ENCODE measurements at places on chromosomes 16 and 17. TPM values are rescaled to one million over a fixed set of nuclear protein-coding genes. Genes with fewer than 3 reads are reported as not detected.

DNA sequence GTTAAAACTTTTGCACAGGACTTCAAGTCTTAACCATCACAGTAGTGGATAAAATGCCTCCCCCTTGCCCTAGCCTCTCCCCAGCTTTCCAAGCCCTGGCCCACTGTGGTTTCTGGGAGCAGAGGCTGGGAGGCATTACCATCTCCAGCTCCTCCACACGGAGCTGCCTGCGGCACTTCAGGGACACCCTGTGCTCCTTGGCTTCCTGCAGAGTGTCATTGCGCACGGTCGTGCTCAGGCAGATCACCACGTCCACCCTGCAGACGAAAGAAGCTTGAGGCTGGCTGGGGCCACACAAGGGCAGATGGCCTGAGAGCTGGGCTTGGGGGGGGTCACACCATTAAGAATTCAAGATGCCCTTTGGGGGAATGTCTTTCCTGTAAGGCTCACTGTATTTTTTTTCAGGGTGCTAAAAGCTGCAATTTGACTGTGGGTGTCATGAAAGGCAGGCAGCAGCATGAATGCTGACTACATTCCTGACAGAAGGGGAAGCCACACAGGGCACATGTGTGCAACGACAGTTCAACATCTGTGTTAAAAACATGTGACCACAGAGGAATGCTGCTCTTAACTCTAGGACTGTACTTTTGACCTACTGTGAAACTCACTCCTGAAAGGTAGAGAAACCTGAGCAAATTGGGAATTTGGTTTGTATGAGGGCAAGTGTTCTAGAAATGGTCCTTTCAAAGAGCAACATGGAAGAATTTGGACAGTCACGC lies 47.7 kb upstream of the CLEC18B start:
- no peak overlapping the region for H3K27ac ChIP-seq
- no peak for DNase-seq
- no peaks in the 10 kb centered on the region for H3K27me3 ChIP-seq

Gene OR1F1
- not detected for total RNA-seq

- peak overlapping the region; percentile 33 for H3K27ac ChIP-seq
- no peak overlapping the region for H3K4me3 ChIP-seq
- DNase-seq = peak; percentile 19
- peaks cover 22% of the 10 kb centered on the region for H3K36me3 ChIP-seq
- H3K27me3 ChIP-seq = no peaks in the 10 kb centered on the region
Measured at GRCh38 chr17:76274112-76274956, 9.2 kb downstream of the UBALD2 start.

DNA sequence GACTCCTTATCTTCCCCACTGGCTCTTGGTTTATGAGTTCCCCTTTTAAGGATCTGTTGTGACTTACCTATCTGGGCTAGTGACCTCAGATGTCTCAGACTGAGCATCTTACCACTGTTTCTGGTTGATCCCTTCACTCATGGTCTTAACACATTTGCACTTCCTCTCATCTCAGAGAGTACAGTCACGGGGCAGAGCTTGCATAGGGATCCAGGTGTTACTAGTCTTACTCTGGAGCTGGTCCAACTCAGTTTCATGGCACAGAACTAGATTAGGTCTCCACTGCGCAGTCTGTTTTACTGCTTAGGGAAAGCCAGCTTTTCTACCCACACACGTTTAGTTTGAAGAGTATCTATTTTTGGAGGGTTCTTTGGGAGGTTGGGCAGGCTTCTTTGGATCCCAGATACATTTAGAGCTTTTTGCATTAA lies 10.2 kb downstream of the GABARAPL2 start:
- H3K36me3 ChIP-seq = peaks cover 39% of the 10 kb centered on the region
- no peak for DNase-seq
- no peaks in the 10 kb centered on the region for H3K27me3 ChIP-seq
- peak overlapping the region; percentile 23 for H3K27ac ChIP-seq
- H3K4me3 ChIP-seq = no peak overlapping the region

DNA sequence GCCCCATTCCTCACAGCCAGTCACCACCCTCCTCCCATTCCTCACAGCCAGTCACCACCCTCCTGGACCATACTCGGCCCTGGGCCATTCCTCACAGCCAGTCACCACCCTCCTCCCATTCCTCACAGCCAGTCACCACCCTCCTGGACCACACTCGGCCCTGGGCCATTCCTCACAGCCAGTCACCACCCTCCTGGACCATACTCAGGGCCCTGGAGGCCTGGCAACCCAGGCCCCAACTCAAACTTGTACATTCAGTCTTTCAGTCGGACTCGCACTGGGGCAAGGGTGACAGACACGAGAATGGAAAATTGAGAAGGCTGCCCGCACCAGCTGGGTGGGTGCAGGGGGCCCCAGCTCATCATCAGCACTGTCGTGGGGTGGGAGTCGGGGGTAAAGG lies 30.4 kb upstream of the FOXK2 start:
- no peaks in the 10 kb centered on the region for H3K27me3 ChIP-seq
- H3K4me1 ChIP-seq = peaks cover 13% of the 10 kb centered on the region

Gene SPHK1
- 11.4 TPM for total RNA-seq

DNA sequence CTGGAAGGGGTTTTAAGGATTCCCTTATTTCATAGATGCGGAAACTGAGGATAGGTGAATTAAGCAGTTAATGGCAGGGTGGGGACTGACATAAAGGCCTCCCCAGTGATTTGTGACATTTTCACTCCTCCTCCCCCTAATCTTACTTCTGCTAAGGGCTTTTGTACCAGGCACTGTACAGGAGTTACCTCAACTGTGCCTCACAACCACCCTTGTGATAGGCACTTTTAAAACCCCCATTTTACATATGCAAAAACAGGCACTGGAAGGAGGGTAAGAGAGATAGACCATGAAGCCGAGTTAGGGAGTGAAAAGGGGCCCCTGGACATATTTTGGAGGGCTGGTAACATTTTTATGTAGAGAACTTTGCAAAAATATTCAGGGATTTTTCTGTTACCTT lies 862 bp upstream of the GDE1 start:
- H3K27me3 ChIP-seq = no peaks in the 10 kb centered on the region
- DNase-seq = no peak
- H3K4me3 ChIP-seq = no peak overlapping the region

Gene ACBD4
- 13.8 TPM for total RNA-seq

DNA sequence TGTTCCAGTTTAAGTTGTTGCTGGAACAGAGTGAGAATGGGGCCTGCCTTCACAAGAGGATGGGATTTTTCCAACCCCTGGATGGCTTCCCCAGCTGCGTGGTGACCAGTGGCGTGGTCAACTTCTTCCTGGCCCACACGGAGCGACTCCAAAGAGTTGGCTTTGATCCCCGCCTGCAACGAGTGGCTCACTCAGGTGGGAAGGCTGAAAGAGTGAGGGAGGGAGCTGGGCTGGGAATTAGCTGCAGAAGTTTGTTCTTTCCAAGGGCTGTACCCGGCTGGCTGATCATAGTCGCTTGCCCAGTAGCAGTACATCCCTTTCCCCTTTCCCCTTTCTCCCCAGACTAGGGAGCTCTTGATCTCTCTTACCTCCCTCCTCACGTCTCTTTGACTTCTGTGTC lies 36.1 kb downstream of the B4GALNT2 start:
- peaks cover 48% of the 10 kb centered on the region for H3K27me3 ChIP-seq
- DNase-seq = no peak
- no peak overlapping the region for H3K27ac ChIP-seq
- H3K4me3 ChIP-seq = no peak overlapping the region

- H3K36me3 ChIP-seq = no peaks in the 10 kb centered on the region
- peak overlapping the region; percentile 75 for H3K4me3 ChIP-seq
- peaks cover 14% of the 10 kb centered on the region for H3K27me3 ChIP-seq
- no peak overlapping the region for H3K27ac ChIP-seq
- DNase-seq = no peak
Measured at GRCh38 chr17:55751720-55752250, 934 bp downstream of the PCTP start.

Gene RAMP2
- total RNA-seq = not detected

- no peaks in the 10 kb centered on the region for H3K36me3 ChIP-seq
- H3K4me1 ChIP-seq = no peaks in the 10 kb centered on the region
- peaks cover 15% of the 10 kb centered on the region for H3K27me3 ChIP-seq
- H3K27ac ChIP-seq = no peak overlapping the region
Measured at GRCh38 chr17:10598621-10599020, 49.2 kb upstream of the MYH2 start.

Gene RHBDF1
- 0.43 TPM for total RNA-seq

- no peak overlapping the region for H3K4me3 ChIP-seq
- no peak overlapping the region for H3K27ac ChIP-seq
- H3K36me3 ChIP-seq = no peaks in the 10 kb centered on the region
- no peak for DNase-seq
- H3K27me3 ChIP-seq = no peaks in the 10 kb centered on the region
Measured at GRCh38 chr16:9755081-9755480, 427.1 kb downstream of the GRIN2A start.

- DNase-seq = no peak
- H3K4me3 ChIP-seq = no peak overlapping the region
- no peak overlapping the region for H3K27ac ChIP-seq
- no peaks in the 10 kb centered on the region for H3K27me3 ChIP-seq
- no peaks in the 10 kb centered on the region for H3K4me1 ChIP-seq
Measured at GRCh38 chr16:57620335-57621231, 7.8 kb upstream of the ADGRG1 start.

- H3K27me3 ChIP-seq = no peaks in the 10 kb centered on the region
- no peak for DNase-seq
- peak overlapping the region; percentile 96 for H3K27ac ChIP-seq
- peaks cover 30% of the 10 kb centered on the region for H3K36me3 ChIP-seq
- peak overlapping the region; percentile 89 for H3K4me3 ChIP-seq
Measured at GRCh38 chr17:17837380-17837821, 615 bp upstream of the SREBF1 start.

Gene TMC5
- not detected for total RNA-seq

GRCh38 chr16:14310519-14310991 lies 239.4 kb downstream of the MRTFB start:
- H3K36me3 ChIP-seq = no peaks in the 10 kb centered on the region
- peaks cover 18% of the 10 kb centered on the region for H3K4me1 ChIP-seq
- H3K27me3 ChIP-seq = no peaks in the 10 kb centered on the region
- no peak for DNase-seq
- H3K27ac ChIP-seq = no peak overlapping the region

Gene KRT25
- not detected for total RNA-seq

DNA sequence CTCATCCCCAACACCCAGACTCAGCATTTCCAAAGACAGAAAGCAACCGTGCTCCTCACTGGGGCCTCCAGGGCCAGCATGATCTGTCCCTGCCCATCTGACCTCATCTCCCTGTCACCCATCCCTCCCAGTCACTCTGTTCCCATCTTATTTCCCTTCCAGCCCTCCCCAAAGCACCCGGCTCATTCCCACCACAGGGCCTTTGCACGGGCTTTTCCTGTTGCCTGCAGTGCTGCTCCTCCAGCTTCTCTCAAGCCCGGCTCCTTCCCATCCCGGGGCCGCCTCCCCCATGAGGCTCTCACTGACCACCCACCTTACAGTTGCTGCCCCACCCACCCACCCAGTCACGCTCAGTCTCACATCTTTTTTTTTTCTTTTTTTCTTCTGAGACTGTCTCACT lies 54.8 kb downstream of the RMI2 start:
- DNase-seq = no peak
- no peaks in the 10 kb centered on the region for H3K36me3 ChIP-seq
- no peak overlapping the region for H3K27ac ChIP-seq
- H3K4me3 ChIP-seq = no peak overlapping the region
- H3K4me1 ChIP-seq = no peaks in the 10 kb centered on the region

Gene MRPS34
- 151 TPM for total RNA-seq

DNA sequence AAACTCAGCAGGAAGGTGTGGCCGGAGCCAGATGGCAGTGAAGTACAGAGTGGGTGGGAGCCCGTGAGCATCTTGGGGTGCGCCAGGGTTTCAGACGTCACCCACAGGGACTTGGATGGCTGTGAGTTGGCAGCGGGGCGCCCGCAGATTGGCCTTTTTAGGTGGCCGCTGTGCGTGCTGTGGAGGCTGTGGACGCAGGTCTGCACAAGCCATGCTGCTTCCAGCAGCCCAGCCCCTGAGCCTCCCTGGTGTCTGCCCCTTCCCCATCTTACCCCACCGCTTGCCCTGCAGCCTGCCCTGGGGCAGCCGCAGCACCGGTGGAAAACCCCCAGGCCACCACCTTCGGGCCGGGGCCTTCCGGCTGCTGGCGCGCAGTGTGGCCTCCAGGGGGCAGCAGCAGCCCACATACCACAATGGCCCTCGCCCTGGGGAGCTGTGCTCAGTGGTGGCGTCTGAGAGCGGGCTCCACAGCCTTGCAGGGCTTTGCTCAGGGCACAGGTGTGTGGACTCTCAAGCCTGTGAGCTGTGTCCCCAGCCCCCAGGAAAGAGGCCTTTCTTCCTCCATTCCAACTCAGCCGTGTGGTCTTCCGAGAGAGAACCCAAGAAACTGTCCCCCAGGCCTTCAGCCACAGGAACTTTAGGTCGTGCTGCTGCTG lies 11.8 kb downstream of the ENDOV start:
- H3K27me3 ChIP-seq = no peaks in the 10 kb centered on the region
- H3K4me3 ChIP-seq = no peak overlapping the region

Gene PLA2G10
- not detected for total RNA-seq

Measured in activated CD4-positive, alpha-beta memory T cell treated with anti-CD3 and anti-CD28 coated beads for 36 hours (primary cell).